ENCODE measurements at places on chromosomes 3 and 15.

DNA sequence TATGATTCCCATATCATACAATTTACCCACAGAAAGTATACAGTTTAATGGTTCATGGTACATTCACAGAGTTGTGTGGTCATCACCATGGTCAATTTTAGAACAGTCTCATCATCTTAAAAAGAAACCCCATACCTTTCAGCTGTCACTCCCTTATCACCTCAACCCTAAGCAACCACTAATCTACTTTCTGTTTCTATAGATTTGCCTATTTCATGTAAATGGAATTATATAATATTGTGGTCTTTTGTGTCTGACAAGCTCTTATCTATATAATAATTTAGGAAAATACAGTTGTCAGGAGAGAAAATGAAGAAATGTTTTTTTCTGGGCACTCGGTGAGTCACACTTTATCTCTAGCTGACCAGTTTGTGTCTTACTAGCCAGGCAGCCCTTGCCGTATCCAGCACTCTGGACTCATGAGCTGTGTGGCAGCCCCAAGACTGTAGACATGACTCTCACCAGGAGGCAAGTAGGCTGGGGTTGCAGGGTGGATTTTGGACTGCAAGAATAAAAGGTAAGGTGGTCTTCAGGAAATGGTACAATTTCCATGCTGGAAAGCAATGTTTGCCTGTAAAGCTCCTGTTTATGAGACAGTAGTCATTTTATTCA lies 234.6 kb downstream of the THRB start:
- DNase-seq, result peak; percentile 19

DNA sequence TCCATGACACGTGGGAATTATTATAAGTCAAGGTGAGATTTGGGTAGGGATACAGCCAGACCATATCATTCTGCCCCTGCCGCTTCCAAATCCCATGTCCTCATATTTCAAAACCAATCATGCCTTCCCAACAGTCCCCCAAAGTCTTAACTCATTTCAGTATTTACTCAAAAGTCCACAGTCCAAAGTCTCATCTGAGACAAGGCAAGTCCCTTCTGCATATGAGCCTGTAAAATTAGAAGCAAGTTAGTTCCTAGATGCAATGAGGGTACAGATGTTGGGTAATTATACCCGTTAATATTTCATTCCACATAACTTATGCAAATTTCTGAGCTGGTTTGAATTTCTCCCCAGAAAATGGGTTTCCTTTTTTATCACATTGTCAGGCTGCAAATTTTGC lies 47.7 kb downstream of the RNF111 start:
- no peak for DNase-seq

GRCh38 chr15:49044766-49045606 lies 1.3 kb downstream of the SECISBP2L start:
- no peak for DNase-seq

- peak; percentile 40 for DNase-seq
Observed at GRCh38 chr3:51311055-51311454, 74.0 kb upstream of the MANF start.

DNA sequence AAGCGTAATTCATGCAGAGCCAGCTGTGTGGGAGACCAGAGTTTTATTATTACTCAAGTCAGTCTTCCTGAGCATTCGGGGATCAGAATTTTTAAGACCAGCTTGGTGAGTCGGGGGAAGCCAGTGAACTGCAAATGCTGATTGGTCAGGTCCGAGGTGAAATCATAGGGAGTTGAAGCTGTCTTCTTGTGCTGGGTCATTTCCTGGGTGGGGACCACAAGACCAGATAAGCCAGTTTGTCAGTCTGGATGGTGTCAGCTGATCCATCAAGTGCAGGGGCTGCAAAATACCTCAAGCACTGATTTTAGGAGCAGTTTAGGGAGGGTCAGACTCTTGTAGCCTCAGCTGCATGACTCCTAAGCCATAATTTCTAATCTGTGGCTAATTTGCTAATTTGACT lies 228.1 kb upstream of the ATP10A start:
- DNase-seq, result no peak
